Activated T-helper 1 cell treated with Interleukin-2 at 50 U/mL for 16 hours (primary cell): ENCODE measurements at places on chromosomes 5 and 9.

GRCh38 chr5:143635888-143636287, 176.1 kb upstream of the HMHB1 start:
- DNase-seq: no peak

DNA sequence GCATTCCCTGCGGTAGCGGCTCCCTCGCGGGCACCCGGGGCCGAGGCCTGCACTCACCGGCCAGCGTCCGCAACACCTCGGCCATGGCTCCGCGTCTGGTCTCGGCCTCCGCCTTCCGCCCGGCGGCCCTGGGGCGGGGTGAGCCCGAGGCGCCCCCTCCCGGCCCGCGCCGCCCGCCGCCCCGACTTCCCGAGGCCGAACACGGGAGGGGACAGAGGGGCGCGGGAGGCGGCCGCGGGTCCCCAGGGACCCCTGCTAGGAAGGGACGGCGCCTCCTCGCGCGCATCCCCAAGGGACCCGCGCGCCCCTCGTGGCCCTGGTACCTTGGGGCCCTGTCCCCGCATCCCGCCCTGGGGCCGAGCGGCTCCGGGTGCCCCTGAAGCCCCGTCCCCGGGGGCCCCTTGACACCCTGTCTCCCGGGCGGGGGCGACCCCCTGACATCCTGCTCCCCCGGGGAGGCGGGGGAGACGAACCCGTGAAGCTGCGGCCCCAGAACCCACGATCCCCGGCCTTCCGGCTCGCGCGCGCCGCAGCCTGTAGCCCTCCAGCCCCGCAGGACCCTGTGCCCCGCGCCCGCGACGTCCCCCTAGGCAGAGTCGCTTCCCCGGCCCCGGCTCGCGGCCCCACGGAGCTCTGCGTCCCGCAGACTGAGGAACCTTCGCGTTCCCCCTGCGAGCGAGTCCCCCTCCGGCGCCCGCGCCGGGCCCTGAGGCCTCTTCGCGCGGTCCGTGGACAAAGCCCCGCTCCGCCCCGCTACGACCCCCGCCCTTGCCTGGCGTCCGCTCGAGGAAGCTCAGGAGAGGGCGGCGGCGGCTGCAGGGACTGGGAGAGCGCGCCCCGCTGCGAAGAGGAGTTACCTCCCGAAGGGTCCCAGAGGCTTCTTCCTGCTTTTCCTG, at the start of gene ABO:
Gene ABO (minus strand): TSS at position 97 of the 896 bp plus-strand sequence.
- no peak for DNase-seq

GRCh38 chr5:39175273-39175955, 43.9 kb downstream of the FYB1 start:
- no peak for DNase-seq

GRCh38 chr5:72988769-72989168, 32.9 kb downstream of the FCHO2 start:
- no peak for DNase-seq

DNA sequence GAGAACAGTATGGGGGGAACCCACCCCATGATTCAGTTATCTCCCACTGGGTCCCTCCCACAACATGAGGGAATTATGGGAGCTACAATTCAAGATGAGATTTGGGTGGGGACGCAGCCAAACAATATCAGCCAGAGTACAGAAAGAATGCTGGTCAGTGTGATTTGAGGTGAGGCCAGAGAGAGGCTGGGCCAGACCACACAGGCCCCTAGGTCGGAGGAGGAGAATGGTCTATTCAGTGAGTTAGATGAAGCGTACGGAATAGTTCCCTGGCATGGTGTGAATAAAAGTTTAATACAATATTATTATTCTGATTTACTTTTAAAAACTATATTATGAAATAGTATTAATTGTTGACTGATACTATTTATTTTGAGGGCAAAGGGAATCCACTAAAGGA, 39.7 kb downstream of the PCSK5 start:
- no peak for DNase-seq

DNA sequence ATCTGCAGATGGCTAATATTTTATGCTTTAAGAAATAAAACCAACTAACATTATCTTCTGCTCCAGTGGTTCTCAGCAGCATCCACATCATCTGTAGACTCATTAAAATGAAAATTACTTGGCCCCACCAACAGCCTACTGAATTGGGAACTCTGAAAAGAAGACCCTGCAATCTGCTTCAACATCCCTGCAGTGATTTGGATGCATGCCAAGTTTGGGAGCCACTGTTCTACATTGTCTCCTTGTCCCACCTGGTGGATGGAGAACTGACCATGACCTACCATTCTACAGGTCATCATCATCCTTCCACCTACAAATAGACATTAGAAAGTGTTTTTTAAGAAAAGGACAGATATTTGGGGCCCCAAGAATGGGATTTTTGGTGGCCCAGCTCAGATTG, 71.1 kb downstream of the ACER2 start:
- no peak for DNase-seq

GRCh38 chr9:137619240-137620047, 639 bp downstream of the EHMT1 start:
- DNase-seq: no peak

DNA sequence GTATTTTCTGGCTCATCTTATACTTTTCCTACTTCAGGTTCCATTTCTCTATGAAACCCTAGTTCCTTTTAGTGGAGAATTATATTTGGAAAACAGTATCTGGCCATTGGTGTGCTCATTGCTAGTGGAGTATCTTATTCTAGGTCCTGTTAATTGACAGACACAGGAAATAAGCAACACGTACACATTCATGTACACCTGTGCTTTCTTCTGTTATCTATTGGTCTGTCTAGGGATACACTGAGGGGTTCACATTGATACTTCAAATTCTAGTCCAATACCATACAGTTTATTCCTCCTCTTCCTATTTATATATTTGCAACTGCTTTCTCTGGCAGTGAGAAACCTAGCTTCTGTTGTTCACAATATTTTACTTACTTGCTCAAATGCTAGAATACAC, 110.2 kb downstream of the FER start:
- DNase-seq: no peak

DNA sequence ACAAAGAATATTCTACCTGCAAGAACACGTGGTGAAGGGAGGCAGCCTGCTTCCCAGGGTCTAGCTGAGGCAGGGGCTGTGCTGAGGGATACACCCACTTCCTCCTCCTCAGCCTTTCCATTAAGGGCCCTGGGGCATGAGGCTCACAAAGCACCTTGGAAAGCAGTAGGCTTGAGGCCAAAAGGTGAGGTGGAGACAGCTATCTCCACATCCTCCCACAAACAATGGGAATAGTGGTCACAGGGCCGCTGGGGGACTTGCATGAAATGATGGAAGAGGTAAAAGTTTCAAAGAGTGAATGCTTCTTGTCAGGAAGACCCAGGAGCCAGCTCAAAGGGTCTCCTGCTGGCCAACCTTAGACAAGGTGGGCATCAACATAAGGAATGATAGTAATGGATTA, 207.9 kb downstream of the CDK5RAP2 start:
- DNase-seq: no peak

GRCh38 chr5:141413540-141414069, 818 bp downstream of the PCDHGA10 start:
- DNase-seq: no peak

DNA sequence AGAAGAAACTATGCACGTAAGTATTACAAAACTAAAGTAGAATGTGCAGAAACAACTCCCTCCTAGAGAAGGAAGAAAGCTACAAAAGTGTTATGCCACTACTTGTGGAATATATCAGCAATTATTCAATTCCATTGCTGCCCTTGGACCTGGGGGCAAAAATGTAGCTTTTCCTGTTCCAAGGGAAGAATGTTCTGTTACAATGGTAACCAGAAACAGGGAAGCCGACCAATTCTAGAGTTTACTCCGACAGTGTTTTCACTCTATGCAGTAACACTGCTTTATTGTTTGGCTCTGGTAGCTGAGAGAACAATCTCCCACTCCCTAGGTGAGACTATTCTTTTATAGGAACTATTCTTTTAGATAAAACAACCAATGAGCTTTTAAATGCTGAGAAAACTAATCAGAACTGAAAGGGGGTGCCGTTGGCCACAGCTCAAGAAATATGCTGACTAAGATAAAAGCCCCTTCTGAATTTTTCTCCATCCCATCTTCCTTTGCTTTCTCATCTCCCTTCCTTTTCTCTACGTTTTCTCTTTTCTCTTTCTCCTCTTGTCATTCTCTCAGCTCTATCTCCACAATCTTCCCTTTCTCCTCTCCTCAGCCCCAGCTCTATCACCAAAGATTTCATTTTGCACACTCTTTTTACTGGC, 54.1 kb downstream of the SLC1A3 start:
- no peak for DNase-seq

GRCh38 chr5:53116597-53116996, 7.0 kb upstream of the MOCS2 start:
- DNase-seq: no peak

- DNase-seq: no peak
Measured at GRCh38 chr5:55599148-55600050, 64.6 kb upstream of the PLPP1 start.

DNA sequence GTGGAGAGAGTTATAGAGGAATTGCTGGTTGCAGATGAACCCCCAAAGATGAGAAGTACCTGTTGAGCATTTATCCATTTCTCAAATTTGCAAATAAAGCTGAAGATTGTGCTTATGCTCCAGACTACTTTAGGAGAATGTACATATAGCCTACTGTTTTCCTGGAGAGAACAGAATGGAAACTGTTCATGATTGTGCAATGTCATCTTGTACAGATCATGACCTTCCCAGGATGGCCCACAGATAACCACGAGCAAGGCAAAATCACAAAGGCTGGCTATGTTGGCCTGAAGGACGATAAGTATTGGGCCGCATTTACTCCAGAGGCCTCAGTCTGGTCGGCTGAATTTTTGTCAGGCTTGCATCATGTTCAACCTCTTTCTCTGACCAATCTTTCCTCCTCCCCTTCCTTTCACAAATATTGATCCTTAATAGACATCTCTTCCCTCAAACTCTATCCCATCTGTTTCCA, 28.5 kb upstream of the RICTOR start:
- DNase-seq: no peak

DNA sequence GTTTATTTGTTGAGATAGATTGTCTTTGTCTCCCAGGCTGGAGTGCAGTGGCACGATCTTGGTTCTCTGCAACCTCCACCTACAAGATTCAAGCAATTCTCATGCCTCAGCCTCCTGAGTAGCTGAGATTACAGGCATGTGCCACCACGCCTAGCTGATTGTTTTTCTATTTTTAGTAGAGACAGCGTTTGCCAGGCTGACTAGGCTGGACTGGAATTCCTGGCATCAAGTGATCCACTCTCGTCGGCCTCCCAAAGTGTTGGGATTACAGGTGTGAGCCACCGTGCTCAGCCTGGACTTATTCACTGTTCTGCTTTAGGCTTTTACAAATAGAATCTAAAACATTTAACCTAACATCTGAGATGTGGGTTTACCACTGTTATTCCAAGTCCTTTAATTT, 91.3 kb downstream of the COMMD10 start:
- DNase-seq: no peak

- DNase-seq: no peak
Measured at GRCh38 chr9:19969721-19970120, 180.9 kb upstream of the SLC24A2 start.

DNA sequence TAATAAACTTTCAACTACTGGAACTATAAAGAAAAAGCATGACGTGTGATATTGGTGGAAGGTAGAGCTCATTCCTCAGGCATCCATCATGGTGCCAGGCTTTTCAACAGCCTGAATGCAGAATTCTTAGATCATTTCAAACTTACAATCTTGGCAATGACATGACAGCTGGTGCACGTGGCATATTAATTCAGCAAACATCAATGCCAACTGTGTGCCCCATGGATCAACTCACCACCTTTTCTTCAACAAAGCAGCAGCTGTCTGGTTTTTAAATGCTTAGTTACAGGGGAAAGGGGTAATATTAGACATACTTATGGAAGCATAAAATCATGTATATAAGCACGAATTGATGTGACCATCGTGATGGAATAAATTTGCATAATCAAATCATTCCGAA, 56.0 kb upstream of the OR13F1 start:
- no peak for DNase-seq

DNA sequence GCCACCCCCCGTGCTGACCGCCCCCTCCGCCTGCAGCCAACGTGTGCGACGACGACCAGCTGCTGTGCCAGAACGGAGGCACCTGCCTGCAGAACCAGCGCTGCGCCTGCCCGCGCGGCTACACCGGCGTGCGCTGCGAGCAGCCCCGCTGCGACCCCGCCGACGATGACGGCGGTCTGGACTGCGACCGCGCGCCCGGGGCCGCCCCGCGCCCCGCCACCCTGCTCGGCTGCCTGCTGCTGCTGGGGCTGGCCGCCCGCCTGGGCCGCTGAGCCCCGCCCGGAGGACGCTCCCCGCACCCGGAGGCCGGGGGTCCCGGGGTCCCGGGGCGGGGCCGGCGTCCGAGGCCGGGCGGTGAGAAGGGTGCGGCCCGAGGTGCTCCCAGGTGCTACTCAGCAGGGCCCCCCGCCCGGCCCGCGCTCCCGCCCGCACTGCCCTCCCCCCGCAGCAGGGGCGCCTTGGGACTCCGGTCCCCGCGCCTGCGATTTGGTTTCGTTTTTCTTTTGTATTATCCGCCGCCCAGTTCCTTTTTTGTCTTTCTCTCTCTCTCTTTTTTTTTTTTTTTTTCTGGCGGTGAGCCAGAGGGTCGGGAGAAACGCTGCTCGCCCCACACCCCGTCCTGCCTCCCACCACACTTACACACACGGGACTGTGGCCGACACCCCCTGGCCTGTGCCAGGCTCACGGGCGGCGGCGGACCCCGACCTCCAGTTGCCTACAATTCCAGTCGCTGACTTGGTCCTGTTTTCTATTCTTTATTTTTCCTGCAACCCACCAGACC, 80.2 kb downstream of the NTNG2 start:
- DNase-seq: peak; percentile 33

DNA sequence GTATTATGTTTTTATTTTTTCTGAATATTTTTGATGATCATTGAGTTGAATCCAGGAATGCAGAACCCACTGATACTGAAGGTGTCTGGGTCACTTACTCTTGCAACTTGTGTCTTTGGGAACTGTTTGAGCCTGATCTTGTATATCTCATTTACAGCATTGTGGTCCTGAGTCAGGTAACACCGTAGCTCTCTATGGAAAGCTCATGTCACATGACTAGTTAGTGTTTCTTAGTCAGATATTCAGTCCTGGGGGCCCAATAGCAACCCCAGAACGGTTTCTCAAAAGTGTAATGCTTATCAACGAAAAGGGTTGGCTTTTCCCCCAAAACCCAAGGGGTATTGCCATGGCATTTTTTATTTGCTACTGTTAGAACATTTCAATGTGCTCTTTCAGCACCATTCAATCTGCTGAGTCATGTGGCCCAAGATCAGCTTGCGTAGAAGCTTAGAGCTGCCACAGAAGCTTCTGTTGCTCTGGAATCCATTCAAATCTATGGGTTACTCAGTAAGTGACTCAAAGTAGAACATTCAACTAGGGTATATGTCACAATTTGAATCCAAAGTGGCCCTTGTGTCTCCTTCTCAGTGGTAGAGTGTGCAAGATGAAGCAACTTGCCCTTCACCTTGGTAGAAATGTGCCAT, 12.1 kb upstream of the PTAR1 start:
- DNase-seq: no peak

DNA sequence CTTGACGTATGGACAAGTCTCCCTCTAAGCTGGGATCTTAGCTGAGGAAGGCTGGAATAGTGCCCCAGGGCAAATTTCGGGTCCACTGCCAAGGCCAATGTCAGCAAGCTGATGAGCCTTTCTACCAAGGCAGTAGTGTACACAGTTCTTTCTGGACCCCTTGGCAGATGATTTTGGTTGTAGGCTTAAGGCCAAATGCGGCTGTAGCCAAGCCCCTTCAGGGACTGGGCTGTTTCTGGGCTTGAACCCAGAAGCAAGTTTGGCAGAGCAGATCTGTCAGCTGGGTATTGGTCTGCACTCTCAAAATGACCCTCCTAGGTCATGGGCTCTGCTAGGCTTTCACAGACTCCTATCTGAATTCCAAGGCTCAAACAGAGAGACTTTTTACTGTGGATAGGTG, 121.6 kb downstream of the ADAMTSL1 start:
- DNase-seq: no peak
